Activated T-helper 17 cell treated with anti-CD3 and anti-CD28 coated beads, Interleukin-2, amount 50 U/mL, for 72 hours (primary cell): ENCODE measurements at places on chromosomes 13 and 19.

DNA sequence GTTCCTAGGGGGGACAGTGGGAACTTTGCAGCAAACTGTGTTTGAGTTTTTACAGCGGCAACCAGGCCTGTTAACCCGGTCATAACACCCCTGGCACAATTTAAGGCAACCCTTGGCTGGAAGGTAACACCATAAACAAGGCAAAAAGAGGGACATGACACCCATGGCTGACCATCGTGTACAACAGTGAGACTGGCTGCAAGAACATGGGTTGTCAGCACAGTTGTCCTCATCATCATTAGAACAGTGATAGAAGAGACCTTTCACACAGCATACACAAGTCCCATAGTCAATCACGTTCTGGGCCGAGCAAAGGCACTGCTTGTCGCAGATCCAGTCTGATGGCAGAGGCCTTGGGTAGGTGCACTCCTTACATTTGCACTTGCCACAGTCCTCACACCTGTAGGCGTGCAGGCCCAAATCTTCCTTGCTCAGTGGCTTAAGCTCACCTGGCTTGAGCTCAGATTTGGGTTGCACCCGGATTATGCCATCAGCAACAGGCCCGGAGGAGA, 4.1 kb downstream of the SPRY2 start:
- no peak for ATAC-seq

DNA sequence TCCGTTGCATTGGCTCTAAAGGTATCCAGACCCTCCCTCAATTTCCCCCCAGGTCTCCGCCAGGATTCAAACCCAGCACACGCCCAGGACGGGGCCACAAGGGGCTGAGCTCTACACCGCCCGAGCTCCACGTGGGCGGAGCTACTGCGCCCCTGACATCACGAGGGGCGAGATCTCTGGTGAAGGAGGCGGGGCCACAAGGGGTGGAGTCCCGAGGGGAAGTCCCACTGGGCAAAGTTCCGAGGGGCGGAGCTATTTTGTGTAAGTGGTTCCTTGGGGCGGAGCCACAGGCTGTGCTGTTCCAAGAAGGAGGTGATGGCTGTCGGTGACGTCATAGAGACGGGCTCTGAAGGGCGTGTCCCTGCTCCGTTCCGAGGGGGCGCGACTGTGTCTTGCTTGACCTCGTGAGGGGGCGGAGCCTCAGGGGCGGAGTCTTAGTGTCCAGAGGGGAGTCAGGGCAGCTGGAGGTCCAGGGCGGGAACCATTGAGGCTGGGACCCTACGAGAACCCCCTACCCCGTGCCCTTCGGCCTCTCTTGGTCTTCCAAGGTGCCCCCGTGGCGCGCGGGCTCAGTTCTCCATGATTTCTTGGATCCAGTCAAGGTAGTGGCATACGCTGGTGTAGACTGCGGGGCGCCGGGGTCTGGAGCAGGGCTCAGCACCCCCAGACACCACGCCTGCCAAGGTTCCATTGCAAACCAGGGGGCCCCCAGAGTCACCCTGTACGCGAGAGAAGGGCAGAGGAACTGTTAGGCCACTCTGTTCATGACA, 1.3 kb upstream of the KLK8 start:
- ATAC-seq: peak; percentile 19

DNA sequence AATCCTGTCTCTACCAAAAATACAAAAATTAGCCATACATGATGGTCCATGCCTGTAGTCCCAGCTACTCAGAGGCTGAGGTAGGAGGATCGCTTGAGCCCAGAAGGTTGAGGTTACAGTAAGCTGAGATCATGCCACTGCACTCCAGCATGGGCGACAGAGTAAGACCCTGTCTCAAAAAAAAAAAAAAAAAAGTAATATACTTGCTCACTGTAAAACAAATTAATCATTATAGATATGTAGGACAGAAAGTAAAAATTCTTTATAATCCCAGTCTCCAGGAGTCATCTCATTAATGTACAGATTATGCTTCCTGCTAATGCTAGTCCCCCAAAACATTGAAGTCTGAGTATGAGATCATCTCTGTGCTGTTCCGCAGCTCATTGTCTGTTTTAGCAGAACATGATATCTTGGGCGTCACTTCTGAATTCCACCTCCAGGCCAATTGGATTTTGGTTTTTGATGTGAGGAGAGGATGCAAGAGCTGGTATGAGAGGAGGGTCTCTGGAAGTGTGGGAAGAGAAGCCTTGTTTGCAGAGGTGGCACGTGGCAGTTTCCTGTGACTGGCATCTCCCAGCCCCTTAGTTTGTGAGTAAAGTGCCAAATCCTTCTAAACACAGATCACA, 75.4 kb upstream of the NPAS1 start:
- ATAC-seq: no peak

DNA sequence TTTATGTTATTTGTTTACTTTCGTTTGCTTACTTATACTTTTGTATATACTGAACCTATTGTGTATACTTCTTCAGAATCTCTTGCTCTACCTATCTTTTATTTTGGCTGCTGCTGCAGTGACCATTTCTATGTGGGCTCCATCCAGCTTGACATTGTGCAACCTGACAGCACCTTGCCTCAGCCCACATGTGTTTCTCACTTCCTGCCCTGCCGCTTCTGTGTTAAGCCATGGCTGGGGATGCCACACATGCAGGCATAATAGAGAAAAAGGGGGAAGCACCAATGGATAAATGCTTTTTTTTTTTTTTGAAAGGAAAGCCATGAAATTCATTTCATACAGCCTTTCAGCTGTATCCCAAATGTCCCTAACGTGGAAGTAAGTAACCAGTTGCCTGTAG, 147.6 kb downstream of the RBM26 start:
- no peak for ATAC-seq

- ATAC-seq: no peak
These were observed 13.1 kb upstream of the NOTCH3 start for GRCh38 chr19:15213715-15214381.

DNA sequence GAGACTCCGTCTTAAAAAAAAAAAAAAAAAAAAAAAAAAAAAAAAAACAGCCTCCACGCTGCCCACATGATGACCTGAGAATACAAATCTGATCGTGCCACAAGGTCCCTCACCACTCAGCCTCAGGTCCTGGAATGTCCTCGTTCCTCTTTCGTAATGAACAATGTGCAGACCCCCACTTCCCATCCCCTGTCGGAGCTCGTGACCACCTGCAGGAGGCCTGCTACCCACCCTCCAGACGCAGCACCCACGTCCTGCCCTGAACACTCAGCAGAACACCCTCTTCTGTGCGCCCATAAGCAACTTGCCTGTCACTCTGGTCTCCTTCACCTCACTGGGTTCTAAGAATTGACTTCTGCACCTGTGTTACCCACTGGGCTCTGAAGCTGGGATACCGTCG, 166.4 kb downstream of the KATNAL1 start:
- no peak for ATAC-seq

DNA sequence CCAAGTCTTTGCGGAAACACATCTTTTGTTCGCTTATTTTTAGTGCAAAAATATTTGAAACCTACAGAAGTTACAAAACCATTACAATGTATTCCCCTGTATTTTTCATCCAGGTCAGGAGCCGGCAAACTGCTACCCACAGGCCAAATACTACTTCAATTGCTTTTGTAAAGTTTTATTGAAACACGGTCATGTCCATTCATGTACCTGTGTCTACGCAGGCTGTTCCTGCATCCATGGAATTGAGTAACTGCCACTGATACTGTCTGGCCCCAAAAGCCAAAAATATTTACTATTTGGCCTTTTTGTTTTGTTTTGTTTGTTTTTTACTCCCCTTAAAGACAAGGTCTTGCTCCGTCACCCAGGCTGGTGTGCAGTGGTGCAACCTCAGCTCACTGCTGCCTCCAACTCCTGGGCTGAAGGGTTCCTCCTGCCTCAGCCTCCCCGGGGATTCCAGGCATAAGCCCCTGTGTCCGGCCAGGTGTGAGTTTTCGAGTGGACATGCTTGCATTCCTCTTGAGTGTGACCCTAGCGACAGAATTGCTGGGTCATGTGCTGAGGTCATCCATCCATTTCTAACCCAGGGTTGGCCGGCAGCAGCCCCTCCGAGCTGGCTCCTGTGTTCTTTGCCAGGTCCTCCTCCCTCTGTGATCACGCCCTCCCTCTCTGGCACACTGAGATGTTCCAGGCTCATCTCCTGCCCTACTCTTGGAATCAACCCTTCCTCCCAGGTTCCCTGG, 10.9 kb upstream of the S1PR4 start:
- no peak for ATAC-seq

DNA sequence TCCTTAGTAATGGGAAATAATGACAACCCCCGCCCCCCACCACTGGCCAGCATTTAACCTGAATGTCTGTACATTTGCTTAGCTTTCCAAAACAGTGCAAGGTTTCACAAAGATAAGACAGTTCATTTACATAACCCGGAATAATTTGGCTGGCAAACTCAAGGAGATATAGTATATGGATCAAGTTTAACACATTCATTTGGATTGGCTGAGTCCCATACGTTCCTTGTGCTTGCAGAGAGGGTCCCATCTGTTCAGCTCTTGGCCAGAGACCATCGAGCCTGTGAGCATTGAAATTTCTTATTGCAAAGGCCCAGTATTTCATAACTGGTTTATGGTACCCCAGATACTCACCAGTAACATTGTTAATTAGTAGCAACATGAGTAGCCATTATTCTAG, 116.5 kb downstream of the GPC6 start:
- no peak for ATAC-seq

- ATAC-seq: no peak
These were observed 17.0 kb upstream of the TDRD3 start for GRCh38 chr13:60379837-60380565.
